ENCODE measurements at places on chromosomes 7 and 10.

GRCh38 chr10:28637346-28637745 is 40.0 kb upstream of the BAMBI start:
- no peak for DNase-seq

DNA sequence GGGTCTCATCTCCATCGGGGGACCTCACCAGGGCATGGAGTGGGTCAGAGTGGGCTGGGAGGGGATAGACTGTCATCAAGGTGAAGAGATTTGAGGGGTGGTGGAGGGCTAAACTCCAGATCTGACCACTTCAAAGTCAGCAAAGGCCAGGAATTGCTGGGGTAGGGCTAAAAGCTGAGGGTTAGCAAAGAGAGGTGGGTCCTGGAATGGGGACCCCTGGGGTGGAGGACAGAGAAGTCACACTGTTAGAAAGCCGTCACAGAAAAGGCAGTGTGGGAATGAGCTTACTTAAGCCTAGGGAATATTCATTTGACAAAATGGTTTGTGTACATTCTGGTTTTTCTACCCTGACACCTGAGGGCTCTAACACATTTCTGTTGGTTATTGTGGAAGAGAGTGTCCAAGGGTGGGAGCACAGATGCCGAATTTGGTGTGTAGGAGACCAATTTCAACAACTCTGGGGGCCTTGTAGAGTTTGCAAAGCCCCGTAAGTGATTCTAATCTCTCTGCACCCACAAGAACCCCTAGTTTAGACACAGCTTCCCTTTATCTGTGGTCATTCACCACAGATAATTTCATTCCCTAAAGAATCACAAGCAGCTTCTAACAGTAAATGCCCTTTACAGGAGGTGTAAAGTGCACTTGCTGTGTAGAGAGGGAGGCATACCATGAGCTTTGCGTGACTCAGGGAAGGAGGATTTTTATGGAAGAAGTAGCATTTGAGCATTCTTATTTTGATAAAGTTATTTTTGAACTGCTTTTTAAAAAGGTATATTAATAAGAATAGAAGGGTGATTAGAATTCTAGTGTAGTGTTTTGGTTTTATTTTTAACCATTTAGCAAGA is 6.4 kb downstream of the FBH1 start:
- no peak for DNase-seq

DNA sequence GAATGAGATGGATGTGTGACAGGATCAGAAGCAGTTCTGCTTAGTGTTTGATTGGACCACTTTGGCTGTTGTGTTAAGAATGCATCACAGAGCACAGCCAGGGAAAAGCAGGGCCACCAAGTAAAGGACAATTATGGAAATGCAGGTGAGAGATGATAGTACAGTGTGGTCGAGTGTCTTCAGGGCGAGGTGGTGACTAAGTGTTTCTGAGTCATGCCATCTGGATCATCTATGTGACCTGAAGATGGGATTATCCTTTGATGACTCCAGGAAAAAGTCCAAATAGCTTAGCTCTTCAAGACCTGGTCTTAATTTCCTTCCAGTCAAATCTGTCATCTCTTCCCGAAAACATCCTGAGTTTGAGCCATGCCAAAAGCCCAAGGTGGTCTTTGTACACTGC is 523.2 kb upstream of the IGFBP3 start:
- peak; percentile 33 for DNase-seq

DNA sequence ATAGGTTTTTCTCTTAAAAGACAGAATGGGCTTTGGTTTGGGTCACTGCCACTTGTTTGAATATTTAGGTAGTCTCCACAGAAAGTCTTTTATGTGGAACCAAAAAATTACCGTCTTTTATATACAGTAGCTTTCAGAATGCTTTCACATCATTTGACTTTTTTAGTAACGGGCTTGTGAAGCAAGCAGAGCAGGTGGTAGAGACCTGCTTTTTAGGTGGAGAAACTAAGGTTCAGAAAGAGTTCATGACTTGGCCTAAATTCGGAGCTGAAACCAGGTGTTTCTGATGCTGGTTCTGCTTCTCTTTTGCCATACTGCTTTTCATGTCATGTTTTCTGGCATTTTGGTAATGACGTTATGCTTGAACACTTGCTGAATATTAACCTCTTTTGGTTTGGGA is 36.3 kb downstream of the GARS1 start:
- no peak for DNase-seq

DNA sequence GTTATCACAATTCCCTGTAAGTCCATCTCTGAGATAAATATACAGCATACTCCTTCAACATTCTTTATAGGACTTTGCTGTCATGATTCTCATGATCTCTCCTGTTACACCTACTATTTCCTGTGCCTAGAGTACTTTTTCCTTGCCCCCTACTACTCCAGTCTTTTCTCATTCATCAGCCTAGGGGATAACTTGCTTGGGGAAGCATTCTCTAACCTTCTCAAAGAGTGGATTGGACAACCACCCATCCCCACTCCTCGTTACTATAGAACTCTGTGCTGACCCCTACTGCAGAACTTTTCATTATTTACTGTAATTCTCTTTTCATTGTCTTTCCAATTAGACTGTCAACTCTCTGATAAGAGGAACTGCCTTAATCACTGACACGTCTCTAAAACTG is 57.4 kb upstream of the TFEC start:
- no peak for DNase-seq

DNA sequence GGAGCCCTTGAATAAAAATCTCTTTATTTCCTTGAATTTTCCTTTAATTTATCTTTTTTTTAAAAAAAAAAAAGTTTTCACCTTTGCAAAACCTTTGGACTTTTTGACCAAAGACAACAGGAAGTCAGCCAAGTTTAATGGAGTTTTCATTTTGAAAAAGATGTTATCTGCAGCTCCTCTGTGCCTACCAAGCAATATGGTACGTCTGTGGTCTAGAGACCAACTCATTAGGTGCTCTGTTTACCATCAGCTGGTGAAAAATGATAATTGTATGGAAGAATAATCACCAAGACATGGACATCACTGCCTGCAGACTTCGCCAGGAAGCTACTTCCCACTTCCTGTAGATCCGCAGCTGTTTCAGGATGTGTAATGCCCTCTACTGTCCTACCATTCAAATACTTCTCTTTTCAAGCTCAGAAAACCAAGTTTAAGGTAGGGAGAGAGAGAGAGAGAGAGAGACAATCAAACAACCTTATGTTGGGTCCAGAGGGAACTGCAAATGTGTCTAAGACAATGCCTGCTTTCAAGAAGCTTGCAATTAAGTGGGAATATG is 18.7 kb downstream of the PLXNA4 start:
- no peak for DNase-seq

DNA sequence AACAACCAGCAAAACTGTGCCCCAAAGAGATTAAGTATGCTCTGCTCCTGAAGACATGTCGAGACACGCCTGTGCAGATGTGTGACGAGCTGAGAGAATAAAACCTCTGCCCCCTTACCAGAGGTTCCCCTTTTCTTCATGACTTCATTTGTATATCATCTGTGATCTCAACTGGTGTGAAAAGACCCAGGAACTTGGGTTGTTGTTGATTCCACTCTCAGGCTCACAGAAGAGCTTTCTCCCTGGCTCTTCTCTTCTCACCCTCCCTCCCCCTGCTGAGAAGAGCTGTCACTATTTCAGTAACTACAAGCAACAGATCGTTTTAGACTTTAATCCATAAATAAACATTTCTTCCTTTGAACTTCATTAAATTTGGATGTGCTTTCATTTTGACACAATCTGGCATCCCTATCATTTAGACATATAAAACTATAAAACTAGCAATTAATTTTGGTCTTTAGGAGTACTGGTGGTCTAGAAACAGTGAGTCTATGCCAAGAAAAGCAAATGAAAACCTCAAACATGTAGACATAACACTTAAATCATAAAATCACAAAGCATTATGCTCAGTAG is 179.3 kb upstream of the FZD8 start:
- peak; percentile 63 for DNase-seq

- DNase-seq, result no peak
These were observed 135.1 kb downstream of the CHN2 start for GRCh38 chr7:29329686-29330085.

- DNase-seq, result no peak
These were observed 58.9 kb upstream of the ADO start for GRCh38 chr10:62745581-62745980.

GRCh38 chr10:117684046-117684610 is 141.6 kb downstream of the EMX2 start:
- no peak for DNase-seq

GRCh38 chr7:17939211-17939605 is 1.1 kb downstream of the SNX13 start:
- DNase-seq, result peak; percentile 48

DNA sequence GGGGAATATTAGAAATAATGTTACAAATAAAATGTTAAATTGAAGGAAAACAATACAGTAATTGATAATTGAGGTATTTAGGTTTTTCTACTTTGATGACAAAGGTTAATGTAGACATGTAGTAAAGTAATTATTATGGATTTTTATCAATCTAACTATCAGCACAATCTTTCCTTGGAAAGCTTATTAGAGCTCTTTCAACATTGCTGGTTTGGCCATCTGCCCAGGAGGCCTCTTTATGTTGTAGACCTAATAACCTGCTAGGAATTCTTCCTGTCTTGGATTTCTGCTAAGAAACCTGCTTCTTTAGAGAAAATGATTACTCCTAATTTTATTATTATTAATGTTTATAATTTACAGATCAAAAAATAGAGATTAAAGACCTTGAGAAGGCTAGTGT is 78.9 kb downstream of the CHRM2 start:
- DNase-seq, result no peak

- no peak for DNase-seq
These were observed 2.8 kb downstream of the RBM33 start for GRCh38 chr7:155647302-155647701.

DNA sequence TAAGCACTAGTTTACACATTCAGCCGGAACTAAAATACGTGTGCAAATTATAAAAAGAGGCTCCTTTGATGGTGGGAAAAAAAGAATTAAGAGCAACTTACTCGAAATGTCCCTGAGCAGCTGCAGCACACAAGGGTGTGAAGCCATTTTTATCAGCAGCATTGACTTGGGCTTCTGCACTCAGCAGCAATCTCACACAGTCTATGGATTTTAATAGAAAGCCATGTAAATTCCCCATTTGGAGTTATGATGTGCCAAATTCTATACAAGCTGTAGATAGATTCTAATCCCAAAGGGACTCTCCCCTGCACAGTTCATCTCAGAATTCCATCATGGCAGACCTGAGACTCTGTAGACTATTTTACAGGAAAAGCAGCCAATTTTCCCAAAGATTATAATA is 90.5 kb downstream of the CTTNBP2 start:
- DNase-seq, result no peak

DNA sequence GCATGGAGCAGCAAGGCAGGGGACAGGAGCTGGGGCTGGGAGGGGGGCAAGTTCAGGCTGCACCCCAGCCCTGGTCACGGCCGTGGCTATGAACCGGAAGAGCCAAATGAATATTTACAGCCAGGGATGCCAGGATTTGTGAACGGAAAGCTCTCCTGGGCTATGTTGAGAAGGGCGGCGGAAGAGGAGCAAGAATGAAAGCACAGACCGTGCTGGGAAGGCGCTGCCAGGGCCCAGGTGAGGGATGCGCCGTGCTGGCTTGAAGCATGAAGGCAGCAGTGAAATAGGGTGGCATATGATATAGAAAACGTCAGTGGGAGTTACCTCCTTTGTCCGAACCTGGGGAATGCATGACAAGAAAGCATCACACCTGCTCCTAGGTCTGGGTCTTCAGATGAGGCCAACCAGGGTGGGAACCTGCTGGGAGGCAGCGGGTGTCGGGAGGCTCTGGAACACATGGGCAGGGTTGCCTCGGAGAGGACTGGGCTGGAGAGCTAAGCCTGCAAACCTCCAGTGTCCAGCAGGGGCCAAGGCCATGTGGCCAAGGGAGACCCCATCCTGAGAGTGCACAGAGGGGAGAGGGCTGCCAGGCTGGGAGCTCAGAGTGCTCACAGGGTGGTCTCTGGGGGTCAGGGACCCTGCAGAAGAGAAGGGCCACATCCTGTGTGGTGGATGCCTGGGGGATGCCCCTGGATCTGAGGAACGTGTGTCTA is 120.6 kb upstream of the TCERG1L start:
- no peak for DNase-seq

DNA sequence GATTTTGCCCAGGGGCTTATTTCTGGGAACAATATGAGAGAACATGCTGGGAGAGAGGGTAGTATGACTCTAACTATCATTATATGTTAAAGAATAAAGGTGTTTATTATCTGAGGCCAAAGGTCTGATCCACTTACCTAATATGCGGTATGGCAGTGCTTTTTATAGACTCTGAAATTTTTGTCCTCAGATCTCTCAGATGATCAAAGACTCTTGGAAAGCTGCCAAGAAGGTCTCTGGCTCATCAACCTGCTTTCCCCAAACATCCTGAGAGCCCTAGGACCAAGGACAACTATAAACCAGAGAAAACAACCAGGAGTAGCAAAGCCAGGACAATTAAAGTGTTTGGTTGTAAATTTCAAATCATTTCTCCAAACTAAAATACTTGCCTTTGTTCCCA is 255.7 kb upstream of the LRRN3 start:
- peak; percentile 18 for DNase-seq

GRCh38 chr7:133672866-133673265 is 420.0 kb downstream of the EXOC4 start:
- no peak for DNase-seq

DNA sequence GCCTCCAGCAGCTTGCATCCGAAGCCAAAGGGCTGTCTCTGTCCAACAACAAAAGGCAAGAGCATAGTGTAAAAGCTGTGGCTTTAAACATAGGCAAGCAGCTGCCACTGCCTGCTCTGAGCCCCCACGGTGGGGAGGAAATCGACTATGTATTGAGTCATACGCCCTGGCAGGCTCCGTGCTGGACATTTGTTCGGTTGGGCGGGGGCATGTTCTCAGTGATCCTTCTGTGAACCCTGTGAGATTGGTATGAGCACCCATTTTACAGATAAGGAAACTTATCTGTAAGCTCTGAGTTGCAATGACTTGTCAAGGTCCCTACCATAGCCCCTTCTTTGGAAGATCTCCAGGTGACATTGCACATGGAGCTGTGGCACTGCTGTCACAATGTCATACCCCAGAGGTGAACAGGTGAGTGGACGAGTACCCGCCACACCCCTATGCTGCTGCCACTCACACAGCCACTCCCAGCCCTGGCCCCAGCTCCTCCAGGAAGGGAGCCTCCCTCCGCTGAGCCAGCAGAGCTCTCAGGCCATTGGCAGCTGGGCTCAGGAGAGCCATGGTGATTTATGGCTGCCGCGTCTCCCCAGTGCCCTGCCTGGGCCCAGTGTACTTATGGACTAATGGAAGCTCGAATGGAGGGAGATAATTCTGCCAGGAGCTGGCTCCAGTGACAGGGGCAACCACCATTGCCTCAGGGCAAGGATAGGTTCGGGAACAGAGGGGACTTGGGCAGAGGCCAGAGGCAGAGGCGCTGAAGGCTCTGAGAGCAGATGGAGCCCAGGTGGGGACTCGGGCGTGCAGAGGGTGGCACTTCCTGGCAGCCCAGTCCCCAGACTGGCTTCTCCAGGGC is 43.7 kb downstream of the UNC5B start:
- DNase-seq, result peak; percentile 51

DNA sequence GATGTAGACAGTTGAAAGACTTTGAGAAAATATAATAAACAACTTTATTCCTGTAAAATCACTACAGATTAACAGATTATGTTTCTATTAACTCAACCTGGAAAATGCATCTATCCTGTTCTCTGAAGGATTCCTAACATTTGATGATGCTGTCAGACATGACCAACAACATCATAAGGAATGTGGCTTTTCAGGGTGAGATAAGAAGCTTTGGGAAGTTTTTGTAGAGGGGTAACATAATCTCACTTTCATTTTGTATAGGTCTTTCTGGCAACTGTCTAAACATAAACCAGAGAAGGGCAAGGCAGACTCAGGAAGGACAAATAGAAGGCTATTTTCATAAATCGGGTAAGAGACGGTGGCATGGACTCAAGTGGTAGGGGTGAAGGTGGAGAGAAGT is 112.2 kb downstream of the TES start:
- DNase-seq, result no peak

GRCh38 chr10:70907637-70908405 is 19.5 kb upstream of the PCBD1 start:
- no peak for DNase-seq

All from epithelial cell of esophagus (primary cell).